ENCODE measurements at places on chromosomes 5 and 9. TPM values are rescaled to one million over a fixed set of nuclear protein-coding genes. Genes with fewer than 3 reads are reported as not detected.

DNA sequence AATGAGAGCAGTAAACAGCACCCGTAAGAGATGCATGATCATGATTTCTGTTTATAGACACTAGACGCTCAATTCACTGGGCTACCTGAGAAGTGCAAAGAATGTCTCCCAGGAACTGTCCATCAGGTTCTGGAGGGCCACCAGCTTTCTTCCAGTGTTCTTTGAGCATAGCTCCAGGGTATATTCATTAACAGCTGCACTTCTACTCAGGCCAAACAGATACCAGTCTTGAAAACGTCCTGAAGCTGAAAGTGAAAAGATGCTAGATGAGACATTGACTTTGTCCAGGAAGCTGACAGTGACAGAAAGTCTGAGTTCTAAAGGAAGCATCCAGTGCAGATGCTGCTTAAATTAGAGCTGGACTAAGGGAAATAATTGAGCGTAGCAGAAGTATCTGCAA is 488.7 kb upstream of the TYRP1 start:
- no peak for DNase-seq

The CER1 gene
- total RNA-seq, result not detected

DNA sequence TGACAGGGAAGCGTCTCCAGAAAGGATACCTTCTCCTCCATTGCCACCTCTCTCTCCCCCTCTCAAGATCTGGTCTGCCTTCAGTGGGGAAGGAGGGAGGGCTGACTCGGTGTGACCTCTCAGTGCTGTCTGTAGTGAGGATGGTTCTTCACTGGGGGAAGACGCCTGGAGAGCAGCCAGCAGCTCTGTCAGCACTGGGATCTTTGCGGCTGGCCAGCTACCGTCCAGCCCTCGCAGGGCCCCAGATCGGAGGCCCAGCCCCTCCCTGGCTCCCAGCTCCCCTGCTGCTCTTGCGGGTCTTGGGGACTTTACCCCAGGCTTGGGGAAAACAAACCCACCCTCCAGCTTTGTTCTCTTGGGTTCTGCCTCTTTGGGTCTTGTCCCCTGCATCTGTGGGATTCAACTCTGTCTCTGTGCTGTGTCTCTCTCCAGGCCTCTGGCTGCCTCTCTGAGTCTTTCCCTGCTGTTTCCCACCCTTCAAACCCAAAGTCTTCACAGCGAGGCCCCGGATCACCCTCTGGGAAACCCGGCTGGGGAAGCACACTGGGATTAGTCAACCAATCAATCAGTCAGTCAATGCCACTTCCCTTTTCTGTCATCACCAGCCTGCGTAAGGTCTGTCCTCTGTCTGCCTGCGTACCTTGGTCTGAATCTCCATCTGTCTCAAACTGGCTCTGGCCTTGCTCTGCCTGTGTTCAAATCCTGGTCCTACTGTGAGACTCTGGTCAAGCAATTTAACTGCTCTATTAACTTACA is 23.0 kb downstream of the FGF18 start:
- DNase-seq, result no peak

The GPX8 gene
- not detected for total RNA-seq

The SLC46A2 gene
- total RNA-seq, result not detected

The CARTPT gene
- not detected for total RNA-seq

- no peak for DNase-seq
Observed at GRCh38 chr5:134793111-134793510, 34.5 kb downstream of the DDX46 start.

The RNF145 gene
- 87.5 TPM for total RNA-seq

DNA sequence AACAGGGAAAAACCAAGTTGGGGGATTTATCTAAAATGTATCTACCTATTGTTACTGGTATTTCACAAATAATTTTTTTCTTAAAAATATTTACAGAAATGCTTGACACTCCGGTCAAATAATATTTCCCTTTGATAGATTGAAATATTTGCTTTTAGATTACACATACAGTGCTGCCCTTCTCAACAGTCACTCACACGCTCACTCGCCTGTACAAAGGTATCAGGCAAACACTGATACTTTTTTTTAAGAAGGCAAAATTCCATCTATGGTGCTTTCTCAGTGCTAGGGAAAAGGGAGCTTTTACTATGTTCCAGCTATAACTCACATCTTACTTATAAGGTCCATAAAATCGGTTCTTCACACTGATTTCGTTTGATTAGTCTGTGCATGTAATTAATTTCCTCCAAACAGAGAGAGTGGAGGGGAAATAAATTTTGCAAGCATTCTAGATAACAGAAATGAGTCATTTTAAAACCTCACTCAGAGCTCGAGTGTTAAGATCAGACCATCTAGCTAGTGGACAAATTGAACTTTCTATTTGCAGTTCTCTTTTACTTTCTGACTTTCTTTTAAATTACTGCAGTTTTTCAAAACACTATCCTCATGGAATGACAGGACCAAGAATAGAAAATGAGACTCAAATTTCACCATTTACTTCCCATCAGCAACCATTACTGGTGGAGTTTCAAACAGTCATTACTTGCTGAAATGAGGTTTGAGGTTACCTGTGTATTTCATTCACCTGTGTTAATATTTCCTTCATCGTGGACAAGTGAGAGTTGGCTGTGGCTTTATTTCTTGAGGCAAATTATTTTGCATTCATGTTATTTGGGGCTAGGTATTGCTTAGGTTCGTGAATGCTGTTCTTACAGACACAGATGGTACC is 273.2 kb downstream of the RAB3C start:
- DNase-seq, result no peak

The PHPT1 gene
- 98.9 TPM for total RNA-seq

- no peak for DNase-seq
Observed at GRCh38 chr5:55123365-55123764, 20.9 kb downstream of the GZMA start.

DNA sequence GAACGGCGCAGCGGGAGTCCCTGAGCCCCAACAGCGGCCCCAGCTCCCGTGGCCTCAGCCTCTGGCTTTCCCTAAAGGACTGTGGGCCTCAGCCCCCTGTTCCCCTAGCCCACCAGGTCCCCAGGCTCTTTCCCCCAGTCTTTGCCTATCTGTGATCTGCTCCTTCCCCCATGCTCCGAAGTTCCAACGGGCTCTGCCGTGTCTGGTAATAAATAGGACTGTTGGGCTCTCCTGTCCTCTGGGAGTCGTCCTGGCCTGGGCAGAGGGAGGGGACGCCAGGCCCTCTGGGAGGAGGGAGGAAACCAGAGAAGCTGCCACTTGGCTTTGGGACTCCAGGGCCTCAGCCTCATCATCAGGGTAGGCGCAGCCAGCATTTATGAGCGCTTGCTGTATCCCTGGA is 28.1 kb downstream of the ADGRD2 start:
- no peak for DNase-seq

DNA sequence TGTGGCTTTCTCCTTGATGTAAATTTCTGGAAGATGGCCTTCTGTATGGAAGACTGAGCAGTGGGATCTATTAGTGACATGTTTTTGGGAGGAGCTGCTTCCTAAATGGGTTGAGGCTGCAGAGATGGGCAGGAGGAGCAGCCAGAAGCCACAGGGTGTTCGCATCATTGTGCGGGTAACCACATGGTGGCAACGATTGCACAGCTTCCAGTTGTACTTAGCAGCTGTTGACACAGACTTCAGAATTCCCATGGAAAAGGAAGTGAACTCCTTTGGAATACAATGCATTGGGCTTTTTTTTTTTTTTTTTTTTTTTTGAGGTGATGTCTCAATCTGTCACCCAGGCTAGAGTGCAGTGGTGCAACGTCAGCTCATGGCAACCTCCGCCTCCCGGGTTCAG is 297.3 kb downstream of the NR3C1 start:
- no peak for DNase-seq

The PCA3 gene
- not detected for total RNA-seq
